ENCODE measurements at places on chromosomes 1 and 21.

DNA sequence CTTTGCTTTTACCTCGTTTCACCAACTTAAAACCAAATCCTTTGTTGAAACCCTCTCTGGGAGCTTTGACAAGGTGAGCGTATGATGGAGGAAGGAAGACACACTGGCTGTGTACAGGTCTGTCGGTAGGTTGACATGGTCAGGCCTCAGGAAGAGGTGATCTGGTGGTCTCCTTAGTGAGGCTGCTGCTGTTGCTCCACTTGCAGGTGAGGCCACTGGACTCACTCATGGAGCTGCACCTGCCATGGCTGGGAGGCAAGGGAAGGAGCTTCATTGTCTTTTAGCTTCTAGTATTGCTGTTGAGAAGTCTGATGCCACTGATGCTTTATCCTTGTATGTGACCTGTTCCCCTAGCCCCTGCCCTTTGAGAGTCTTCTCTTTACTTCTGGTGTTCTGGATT is 35.7 kb downstream of the TENT5C start:
- DNase-seq = no peak

DNA sequence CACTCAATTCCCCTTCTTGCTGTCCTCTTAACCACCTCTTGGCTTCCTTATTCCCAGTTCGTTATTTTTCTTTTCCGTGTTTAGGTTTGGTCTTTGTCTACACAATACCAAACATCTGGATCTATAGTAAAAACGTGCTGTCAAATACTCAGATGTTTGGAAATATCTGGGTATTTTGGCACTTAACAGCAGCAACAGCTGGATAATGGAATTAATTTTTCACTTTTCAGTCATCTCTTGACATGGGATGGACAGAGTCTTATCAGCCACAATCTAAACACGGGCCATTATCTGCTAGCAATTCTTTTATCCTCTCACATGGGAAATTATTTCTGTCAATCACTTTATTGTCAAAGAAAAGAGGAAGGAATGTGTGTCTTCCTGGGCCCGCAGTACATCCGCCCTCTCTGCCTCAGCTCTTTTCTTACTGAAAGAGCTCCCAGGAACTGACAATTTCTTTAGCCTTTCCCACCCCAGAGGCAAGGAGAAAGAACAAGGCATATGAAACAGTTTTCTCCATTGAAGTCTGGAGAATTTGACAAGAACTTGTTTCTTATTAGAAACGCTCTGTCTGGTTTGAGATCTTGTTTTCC is 13.4 kb downstream of the NHLH2 start:
- DNase-seq = no peak

- DNase-seq = no peak
These were observed 72.1 kb downstream of the PDE9A start for GRCh38 chr21:42725416-42725930.

DNA sequence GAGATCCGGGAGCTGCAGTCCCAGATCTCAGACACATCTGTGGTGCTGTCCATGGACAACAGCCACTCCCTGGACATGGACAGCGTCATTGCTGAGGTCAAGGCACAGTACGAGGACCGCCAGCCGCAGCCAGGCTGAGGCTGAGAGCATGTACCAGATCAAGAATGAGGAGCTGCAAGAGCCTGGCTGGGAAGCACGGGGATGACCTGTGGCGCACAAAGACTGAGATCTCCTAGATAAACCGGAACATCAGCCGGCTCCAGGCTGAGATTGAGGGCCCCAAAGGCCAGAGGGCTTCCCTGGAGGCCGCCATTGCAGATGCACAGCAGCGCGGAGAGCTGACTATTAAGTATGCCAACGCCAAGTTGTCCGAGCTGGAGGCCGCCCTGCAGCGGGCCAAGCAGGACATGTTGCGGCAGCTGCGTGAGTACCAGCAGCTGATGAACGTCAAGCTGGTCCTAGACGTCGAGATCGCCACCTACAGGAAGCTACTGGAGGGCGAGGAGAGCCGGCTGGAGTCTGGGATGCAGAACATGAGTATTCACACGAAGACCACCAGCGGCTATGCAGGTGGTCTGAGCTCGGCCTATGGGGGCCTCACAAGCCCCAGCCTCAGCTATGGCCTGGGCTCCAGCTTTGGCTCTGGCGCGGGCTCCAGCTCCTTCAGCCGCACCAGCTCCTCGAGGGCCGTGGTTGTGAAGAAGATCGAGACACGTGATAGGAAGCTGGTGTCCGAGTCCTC is 25.5 kb downstream of the ETV3L start:
- DNase-seq = peak; percentile 37

GRCh38 chr1:229059671-229060539 is 211.0 kb upstream of the RAB4A start:
- DNase-seq = no peak

- no peak for DNase-seq
These were observed 2.7 kb downstream of the LCE1F start for GRCh38 chr1:152777510-152778137.

DNA sequence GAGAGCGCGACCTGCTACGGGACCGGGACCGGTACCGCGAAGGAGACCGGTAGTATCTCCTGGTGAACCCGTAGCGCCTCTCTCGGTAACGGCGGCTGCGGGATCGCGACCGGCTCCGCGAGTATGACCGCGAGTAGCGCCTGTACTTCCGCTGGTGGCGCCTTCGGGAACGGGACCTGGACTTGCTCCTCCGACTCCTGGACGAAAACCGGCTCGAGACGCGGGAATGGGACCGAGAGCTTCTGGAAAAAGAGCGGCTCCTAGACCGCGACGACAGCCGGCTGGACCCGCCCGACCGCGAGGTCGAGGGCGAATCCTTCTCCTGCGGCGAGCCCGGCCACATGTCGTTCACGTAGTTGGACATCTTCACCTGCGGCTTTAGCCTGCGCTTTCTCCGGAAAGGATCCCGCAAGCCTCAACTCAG is 642 bp downstream of the RSRP1 start:
- DNase-seq = no peak

- no peak for DNase-seq
These were observed 187.3 kb downstream of the AK5 start for GRCh38 chr1:77468949-77469710.

- no peak for DNase-seq
These were observed 138.1 kb downstream of the TPR start for GRCh38 chr1:186236921-186237320.

DNA sequence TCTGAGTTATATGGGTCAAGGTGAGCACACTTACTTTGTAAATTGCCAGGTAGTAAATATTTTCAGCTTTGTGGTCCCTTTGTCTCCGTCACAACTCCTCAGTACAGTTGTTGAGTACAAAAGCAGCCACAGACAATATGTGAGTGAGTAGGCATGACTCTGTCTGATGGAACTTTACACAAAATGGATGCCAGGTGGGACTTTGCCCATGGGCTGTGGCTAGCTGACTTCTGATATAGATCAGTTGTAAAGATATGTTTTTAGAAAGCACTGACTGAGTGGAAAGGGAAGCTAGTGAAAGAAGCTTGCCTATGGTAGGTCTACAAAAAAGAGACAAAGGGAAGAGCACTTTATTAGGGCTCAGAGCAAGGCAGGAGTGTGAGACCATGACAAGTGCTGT is 23.1 kb upstream of the IGSF5 start:
- no peak for DNase-seq

DNA sequence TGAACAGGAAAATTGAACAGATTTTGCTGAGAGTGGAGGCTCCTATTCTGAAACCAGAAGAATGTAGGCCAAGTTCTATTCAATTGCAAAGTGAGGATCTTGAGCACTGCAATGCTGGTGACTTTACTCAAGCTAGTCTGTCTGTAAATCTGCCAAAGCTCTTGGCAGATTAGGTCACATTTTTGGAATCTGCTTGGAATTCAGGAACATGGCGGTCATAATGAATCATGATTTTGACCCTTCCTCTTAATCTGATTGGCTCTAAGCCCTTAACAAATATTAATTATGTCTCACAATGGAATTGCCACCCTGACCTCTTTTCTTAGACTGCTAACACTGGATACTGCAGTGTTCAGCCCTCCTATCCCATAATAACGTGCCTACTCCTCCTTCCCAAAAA is 7.2 kb upstream of the GNG12 start:
- no peak for DNase-seq

GRCh38 chr1:33250217-33250616 is 6.1 kb upstream of the ZNF362 start:
- no peak for DNase-seq

DNA sequence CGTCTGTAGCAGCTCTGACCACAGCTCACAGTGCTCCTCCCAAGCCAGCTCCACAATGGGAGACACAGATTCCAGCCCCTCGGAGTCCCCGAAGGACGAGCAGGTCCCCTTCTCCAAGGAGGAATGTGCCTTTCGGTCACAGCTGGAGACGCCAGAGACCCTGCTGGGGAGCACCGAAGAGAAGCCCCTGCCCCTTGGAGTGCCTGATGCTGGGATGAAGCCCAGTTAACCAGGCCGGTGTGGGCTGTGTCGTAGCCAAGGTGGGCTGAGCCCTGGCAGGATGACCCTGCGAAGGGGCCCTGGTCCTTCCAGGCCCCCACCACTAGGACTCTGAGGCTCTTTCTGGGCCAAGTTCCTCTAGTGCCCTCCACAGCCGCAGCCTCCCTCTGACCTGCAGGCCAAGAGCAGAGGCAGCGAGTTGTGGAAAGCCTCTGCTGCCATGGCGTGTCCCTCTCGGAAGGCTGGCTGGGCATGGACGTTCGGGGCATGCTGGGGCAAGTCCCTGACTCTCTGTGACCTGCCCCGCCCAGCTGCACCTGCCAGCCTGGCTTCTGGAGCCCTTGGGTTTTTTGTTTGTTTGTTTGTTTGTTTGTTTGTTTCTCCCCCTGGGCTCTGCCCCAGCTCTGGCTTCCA is 22.9 kb upstream of the VPS13D start:
- peak; percentile 76 for DNase-seq

DNA sequence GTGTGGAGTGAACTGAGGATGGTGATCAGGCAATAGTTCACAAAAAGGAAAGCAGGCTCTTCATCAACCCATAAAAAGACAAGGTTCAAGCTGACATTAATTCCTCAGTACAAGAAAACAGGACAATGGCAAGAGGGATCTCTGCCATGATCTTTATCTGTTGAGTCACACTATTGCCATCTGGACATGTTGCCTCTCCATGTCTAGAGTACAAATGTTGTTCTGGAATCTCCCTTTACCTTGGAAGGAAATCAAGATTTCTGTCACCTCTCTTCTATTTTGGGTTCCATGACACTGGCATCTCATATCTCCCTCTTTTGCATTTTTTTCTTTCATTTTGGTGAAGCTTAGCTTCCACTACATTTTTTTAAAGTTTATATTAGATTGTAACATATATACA is 329.1 kb downstream of the USP25 start:
- DNase-seq = no peak

DNA sequence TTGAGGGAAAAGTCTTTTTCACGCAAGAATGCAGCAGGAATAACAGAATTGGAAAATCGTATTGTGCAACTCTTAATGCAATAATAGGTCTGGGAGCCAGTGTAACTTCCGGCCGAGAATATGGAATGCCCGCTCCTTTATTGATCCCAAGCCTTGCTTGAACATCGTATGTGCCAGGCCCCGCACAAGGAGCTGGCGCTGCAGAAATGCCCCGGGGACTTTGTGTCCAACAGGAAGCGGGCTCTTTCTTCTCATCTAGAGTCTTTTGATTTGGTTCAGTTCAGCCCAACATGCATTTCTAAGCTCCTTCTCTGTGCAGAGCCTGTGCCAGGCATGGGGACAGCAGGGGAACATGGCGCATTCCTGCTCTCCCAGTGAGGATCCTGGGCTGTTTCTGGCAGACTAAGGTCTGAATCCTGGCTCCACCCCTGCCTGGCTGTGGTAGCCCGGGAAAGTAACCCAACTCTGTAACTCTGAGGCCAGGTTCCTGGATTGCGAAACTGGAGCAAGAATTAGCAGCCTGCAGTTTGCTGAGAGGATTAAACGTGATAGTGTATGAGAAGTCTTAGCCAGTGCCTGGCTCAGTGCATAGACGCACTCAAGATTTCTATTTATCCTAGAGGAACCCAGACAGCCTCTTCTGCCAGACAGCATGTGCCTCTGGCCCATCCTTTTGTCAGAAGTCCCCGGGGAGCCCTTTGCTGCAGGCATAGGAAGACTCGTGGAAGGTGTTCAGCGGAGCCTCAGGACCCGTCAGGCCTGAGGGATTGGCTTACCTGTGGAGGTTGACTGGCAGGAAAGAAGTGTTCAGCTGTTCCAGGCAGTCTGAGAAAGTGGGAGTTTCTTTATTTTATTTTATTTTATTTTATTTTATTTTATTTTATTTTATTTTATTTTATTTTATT is 987 bp upstream of the CDCP2 start:
- no peak for DNase-seq

DNA sequence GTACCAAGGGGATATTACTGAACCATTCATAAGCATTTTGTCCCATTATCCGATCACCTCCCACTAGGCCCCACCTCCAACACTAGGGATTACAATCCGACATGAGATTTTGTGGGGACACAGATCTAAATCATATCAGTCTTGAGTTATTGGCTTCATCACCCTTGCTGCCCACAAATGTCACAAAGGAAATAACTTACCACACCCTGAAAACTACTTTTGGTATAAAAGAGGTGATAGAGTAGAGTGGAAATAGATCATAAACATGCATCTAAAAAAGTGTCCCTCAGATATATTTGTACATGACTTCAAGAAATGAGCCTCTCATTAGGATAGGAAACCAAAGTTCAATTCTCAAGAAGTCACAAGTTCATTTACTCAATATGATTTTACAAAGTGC is 22.6 kb upstream of the FCRL3 start:
- no peak for DNase-seq

DNA sequence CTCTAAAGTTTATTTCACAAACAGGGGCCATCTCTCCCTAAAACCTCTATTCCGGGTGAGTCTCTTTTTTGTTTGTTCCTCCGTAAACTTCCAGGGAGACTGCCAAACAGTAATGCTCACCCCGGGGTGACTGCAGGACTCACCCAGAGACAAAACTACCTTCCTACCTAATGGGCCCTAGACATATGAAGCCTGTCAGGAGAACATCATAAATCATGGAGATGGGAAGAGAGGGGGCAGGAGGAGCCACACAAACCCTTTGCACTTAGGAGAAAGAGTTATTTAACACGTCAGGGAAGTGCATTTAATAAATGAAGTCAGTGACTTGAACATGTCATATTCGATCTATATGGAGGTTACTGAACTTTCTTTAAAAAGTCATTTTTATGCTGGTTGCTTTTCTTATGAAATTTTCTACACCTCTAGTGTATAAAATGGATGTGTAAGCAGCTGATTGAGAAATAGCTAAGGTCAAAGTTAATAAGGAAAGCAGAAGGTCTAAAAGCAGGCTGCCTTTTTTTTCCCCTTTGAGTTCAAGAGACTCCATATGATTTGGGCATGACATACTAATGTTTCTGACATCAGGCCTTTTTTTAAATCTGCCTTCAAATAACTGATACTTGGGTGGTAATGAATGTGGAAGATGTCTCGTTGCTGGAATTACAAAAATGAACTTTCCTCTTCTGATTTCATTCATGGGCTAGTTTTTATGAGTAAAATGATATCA is 286.9 kb upstream of the USP25 start:
- no peak for DNase-seq

DNA sequence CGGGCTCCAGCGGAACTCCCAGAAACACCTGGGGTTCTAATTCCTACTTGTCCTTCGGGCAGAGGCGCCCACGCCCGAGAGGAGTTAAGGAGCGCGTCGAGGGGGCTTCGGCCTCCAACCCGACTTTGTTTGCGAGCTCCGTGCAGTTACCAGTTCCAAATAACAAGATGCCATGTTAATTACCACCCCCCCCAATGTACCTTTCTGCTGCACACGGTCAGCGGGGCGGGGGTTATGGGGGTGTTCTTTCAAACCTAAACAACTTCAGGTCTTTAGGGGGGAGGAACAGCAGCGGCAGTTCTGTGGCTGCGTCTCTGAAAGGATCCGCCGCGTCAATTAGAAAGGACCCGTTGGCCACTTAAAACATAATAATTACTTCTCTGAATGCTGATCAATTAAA is 114.8 kb downstream of the PRDM16 start:
- no peak for DNase-seq

Measured in DMS79 treated with DMSO at 0.1 percent for 48 hours (cell line).